ENCODE measurements at places on chromosomes 5 and 9.

- DNase-seq: no peak
Observed at GRCh38 chr5:72596956-72597355, 89.7 kb upstream of the ZNF366 start.

GRCh38 chr5:158209219-158209908 is 350.4 kb upstream of the CLINT1 start:
- no peak for DNase-seq

- DNase-seq: peak; percentile 6
Observed at GRCh38 chr5:74903165-74903787, 37.1 kb upstream of the FAM169A start.

DNA sequence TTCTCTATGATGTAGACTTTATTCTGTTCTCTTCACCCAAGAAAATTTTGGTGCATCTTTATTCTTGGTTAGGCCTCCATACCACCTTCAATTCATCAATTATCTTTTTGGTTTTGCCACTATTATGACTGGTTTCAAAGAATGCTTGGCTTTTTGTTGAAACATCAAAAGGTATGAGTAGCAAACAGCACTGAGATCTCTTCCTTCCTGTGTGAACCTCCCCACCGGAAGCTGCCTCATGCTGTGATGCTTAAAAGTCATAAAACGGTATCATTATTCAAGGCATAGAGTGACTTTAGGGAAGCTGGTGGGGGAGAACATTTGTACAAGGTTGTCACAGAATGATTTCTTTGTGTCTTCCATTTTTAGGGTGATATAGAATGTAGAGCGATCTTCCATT is 70.6 kb downstream of the IQGAP2 start:
- peak; percentile 14 for DNase-seq

DNA sequence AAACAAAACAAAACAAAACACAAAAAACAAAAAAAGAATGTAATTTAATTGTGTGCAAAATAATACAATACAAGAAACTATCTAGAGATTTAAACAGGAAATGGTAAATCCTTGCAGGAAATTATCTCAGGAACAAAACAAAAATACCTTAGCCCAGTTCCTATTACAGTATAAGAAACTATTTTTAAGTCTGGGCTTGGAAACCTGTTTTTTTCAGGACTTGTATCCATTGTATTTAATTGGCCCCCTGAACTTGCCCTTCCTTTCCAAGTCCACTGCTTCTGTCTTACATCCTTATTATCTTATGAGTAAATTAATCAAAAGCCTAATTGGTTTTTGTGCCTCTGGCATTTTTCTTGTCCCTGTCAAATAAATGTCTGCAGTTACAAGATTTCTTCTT is 48.5 kb downstream of the ST8SIA4 start:
- DNase-seq: no peak

GRCh38 chr9:110691002-110691549 is 22.5 kb downstream of the MUSK start:
- DNase-seq: no peak

- DNase-seq: no peak
Observed at GRCh38 chr5:128487041-128487440, 51.0 kb downstream of the FBN2 start.

GRCh38 chr9:81671880-81672280 is 17.5 kb downstream of the TLE1 start:
- no peak for DNase-seq

- DNase-seq: no peak
Observed at GRCh38 chr9:116817762-116818161, 130.7 kb downstream of the TRIM32 start.

GRCh38 chr5:133974142-133974541 is 5.7 kb upstream of the C5orf15 start:
- DNase-seq: no peak

GRCh38 chr5:160272264-160272663 is 40.1 kb downstream of the CCNJL start:
- no peak for DNase-seq

GRCh38 chr5:144284931-144285502 is 114.3 kb downstream of the KCTD16 start:
- no peak for DNase-seq

Measured in GM19239 (cell line).